Dorsolateral prefrontal cortex (tissue), 122 donors: ENCODE measurements at places on chromosomes 3 and 15.

- no peak for DNase-seq
Measured at GRCh38 chr3:181716966-181717365, 5.2 kb downstream of the SOX2 start.

DNA sequence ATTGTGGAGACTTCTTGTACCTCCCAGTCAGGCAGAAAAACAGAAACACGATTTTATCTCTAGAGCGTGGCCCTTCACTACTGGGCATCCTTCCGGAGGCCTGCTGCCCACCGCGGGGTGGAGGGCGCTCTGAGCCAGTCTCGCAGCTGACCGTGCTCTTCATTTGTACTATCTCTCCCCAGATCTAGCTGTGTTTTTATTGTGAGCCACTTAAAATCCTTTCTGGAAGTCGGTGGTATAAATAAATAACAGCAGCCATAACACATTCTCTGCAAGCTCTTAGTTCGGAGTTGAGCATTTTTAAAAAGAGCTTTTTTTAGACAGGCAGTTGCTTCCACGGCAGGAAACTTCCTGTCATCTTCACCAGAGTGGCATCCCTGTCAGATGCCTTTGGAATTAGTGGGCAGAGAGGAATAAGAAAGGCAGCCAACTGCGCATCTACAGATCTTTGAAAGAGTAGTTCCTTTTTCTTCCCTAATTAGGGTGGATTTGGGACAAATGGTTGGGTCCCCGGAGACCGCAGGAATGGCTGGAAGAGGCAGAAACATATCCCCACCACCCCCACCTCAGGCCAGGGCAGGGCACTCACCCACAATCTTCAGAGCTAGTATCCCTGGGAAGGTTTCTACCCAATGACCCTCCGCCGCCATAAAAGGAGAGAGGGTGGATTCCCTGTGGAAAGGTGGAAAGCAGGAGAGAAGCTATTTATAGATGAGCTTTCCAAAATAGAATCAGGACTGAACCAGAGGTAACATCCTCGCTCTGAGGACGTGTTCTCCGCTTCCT lies 91.1 kb downstream of the TOP2B start:
- no peak for DNase-seq

DNA sequence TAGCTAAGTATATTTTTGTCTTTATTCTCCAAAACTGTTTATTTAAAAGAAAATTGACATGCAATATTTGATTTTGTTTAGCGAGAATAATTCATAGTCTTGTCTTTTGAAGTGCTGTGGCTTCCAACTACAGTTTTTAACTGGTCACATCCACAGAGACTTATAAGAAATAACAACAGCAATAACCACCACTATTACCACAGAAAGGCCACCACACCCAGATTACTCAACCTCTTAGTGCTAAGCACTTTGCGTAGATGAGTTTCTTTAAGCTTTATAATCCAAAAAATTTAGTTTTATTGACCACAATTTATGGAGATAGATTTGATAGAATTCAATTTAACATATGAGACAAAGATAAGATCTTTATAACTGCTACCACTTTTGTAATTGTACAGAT lies 468.4 kb upstream of the UBE2E2 start:
- DNase-seq, result no peak

DNA sequence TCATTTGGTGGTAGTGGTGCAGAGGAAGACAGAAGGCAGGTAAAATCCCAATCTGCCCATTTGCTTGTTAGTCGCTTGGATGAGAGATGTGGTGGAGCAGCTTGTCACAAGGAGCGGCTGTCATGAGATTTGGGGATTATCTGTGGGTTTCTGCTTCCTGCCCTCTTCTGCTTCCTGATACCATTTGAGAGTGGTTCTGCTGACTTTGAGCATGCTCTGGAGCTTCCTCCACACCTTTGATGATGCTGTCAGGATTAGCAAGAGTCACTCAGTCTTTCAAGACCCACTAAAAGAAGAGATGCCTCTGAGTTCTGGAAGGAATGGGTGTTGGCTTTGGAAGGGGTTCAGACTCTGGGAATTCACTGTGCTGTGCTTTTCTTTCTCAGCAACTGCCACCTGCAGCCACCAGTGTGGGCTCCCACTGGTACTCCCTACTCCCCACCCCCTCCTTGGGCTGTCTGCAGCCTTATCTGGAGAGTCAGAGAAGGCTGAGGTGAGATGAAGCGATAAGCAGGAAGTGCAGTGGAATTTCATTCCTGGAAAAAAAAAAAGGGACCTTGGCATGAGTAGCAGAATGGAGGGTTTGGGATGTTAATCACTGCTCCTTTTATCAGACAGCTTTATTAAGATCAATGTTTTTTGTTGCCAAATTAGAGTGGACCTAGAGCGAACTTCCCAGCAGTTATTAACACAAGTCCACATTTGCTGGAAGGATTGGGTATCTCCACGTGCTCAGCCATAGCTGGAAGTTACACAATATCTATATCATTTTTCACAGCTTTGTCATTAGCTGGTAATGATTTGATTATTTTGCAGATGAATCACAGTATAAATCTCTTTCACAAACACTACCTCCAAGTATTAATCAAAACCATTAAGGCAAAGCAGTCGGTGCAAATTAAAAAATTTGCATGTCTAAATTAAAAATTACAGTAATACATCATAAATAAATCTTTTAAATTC lies 233.0 kb upstream of the SATB1 start:
- DNase-seq, result no peak

- no peak for DNase-seq
Measured at GRCh38 chr15:65821070-65821469, 29.0 kb upstream of the DENND4A start.

GRCh38 chr15:90104551-90104950 lies 2.3 kb upstream of the IDH2 start:
- DNase-seq, result no peak

- DNase-seq, result no peak
Measured at GRCh38 chr3:66856533-66856932, 141.6 kb upstream of the KBTBD8 start.

DNA sequence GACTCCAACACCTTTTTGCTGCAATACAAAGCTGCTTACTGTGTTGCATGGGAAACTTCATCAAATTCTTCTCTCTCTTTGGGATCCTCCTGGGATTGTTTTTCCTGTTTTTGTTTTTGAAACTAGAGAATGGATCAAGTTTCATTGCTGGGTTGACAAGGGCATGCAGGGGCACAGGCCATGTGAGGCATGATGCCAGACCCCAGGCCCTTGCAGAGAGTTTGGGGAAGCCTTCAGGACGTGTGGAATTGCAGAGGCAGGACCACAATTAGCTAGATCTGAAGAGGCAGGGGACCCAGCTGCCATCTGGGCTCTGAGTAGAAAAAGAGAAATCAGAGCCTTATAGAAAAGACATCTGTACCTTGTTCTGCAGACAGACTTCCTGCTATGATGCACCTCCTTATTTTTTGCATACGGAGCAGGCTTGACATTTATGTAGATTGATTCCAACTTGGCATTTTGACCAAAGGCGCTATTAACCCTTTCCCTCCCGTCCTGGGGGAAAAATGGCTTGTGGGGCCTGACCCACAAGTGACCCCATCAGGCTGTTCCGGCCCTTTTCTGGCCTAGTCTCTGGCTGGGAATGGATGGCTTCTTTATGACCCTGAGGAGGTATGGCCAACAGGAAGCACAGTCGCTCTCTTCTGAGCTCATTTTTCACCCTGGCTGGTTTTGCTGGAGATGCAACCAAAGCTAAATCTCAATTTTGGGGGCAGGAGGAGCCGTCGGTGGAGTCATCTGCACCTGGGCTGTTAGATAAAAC lies 44.3 kb upstream of the CHRNB4 start:
- no peak for DNase-seq

- DNase-seq, result no peak
Measured at GRCh38 chr3:159260049-159260662, 458.3 kb downstream of the MFSD1 start.
